ENCODE measurements at places on chromosomes 2 and 18.

DNA sequence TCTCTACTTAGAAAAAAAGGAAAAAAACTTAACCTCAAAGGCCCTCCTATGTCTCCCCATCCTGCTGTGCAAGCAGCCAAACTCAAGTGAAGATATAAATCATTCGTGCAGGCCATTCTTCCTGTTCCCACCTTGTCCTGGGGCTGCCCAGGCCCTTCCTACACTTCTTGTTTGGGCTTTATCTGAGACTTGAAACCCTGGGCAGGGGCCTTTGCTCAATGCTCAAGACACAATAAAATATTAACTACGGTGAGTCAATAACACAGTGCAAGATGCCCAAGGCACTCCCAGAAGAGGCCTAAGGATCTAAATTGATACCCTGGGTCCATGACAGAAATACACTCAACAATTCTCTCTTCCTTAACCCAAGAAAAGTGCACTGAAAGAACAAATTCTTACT is 67.6 kb downstream of the TBC1D8 start:
- no peak for DNase-seq

GRCh38 chr2:201070948-201071478 is 458 bp downstream of the HYCC2 start:
- DNase-seq: no peak

- no peak for DNase-seq
These were observed 24.5 kb upstream of the LPIN2 start for GRCh38 chr18:3037423-3037915.

DNA sequence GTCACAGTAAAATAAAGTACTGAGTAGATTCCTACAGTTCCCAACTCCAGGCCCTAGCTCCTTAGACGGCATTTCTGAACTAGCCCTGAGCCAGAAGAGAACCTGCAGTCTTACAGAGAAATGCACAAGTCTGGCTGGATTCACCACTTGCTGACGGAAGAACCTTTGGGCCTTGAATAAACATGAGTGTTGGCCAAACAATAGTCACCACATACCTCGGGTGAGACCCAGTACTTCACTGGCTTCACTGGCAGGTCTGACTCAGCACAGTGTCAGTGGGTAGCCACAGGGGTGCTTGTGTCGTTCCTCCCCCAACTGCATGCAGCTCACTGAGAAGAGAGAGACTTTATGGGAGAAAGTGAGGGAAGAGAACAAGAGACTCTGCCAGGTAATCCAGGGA is 88.9 kb downstream of the TMEM185B start:
- DNase-seq: no peak

DNA sequence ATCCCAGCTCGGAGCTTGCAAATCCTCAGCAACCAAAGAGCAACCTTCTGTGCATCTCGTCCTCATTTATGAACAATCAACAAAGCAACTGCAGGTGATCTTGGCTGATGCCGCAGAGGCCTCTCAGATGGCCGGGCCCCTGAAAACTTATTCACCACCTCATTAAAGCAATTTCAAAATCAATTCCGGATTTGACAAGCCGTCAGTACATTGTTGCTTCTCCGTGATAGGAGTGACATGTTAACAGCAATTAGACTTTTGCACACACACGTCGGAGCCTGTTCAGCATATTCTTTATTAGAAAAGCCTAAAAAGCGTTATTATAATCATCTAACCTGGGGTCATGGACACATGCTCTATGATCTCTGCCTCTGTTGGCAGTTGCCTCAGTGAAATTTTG is 183.1 kb upstream of the CXCR4 start:
- DNase-seq: no peak

DNA sequence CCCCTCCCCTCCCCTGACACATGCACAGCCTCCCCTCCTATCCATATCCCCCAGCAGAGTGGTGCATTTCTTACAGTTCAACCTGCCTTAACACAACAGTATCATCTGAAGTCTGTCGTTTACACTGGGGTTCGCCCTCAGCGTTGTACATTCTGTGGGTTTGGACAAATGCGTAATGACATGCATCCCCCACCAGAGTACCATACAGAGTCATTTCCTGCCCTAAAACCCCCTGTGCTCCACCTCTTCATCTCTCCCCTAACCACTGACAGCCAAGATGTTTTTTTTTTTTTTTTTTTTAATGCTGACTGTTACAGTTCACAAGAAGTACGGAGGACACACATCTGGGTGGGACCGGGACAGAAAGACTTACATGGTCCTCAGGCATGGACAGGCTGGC is 22.6 kb downstream of the POMC start:
- DNase-seq: no peak

GRCh38 chr2:71826299-71826698 is 321.4 kb downstream of the CYP26B1 start:
- no peak for DNase-seq

DNA sequence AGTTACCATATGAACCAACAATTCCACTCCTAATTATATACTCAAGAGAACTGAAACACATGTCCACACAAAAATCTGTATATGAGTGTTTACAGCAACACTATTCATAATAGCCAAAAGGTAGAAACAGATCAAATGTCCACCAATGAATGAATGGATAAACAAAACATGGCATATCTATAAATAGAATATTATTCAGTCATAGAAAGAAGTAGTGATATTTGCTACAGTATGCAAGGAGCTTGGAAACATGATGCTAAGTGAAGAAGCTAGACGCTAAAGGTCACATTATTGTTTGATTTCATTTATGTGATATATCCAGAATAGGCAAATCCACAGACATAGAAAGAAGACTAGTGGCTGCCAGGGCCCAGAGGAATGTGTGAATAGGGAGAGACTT is 92.0 kb downstream of the RTTN start:
- DNase-seq: no peak

DNA sequence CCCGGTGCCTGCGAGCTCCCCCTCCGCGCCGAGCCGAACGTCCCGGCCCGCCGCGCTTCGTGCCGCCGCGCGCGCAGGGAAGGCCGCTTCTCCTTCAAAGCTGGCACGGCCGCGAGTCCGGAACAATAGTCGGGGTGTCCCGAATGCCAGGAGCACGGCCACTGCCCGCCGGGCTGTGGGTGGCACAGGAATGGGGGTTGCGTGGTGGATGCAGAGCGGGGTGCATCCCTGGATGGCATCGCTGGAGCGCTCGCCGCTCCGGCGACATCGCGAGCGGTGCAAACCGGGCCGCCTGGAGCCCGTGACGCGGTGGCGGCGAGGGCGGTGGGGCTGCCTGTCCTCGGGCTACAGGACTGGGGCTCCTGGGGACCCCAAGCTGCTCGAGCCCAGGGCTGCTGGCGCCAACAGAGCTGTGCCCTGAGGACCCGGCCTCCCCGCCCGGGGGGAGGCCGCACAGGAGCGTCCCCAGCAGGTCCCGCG is 1.1 kb upstream of the SATB2 start:
- no peak for DNase-seq

- DNase-seq: no peak
These were observed 4.4 kb downstream of the ADCYAP1 start for GRCh38 chr18:908758-909724.

- no peak for DNase-seq
These were observed 40.5 kb downstream of the CYP20A1 start for GRCh38 chr2:203279288-203279687.

DNA sequence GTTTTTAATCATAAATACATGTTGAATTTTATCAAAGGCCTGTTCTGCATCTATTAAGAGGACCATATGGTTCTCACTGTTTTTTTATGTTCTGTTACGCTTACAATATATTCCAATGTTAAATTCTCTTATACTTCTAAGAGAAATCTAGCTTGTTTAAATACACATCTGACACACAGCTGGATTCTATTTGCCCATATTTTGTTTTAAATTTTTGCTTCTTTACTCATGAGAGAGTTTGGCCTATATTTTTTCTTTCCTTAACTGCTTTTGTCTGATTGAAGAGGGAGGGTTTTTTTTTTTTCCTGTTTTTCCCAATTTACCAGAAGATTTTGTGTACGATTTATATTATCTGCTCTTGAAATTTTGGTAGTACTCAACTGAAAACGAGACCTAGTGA is 34.9 kb downstream of the RNF144A start:
- no peak for DNase-seq

GRCh38 chr2:101231240-101231639 is 21.4 kb upstream of the CNOT11 start:
- no peak for DNase-seq

- DNase-seq: no peak
These were observed 27.4 kb upstream of the WIPF1 start for GRCh38 chr2:174624895-174625430.

GRCh38 chr2:85156153-85156552 is 23.0 kb downstream of the TCF7L1 start:
- DNase-seq: no peak

DNA sequence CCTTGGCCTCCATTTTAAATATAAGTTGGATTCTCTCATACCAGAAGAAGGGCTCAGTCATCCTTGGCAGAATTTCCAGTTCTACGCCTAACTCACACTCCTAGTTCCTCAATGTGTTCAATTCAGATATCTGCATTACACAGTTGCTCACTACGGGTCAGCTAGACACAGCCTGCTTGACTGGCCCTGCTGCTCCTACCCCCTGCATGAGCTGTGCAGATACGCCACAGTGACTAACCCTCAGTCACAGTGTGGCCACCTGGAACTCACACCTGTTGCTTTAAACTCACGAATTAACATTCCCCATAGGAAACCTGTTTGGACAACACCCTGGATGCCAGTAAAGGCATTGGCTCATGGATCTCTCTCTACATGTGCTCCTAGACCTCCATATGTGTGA is 429.6 kb downstream of the NCKAP5 start:
- DNase-seq: no peak

DNA sequence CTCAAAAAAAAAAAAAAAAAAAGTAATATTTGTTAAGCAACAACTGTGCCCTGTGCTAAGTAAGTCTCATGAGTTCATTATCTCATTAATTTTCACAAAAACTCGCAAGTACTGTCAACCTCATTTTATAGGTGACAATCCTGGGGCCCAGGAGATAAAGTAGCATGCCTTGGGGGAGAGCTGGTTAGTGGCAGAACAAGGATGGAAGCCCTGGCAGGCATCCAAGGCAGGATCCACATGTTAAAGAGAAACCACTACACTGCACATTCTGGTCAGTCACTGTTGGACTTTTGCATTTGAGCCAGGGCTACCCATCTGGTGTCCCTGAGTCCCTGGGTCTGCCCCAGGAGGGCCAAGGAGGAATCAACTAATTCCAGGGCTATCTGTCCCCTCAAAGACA is 54.6 kb downstream of the ZFP36L2 start:
- DNase-seq: no peak

- DNase-seq: no peak
These were observed 322.2 kb downstream of the RDH14 start for GRCh38 chr2:18238209-18238608.

GRCh38 chr2:144517866-144518747 is 1.8 kb downstream of the ZEB2 start:
- DNase-seq: no peak

DNA sequence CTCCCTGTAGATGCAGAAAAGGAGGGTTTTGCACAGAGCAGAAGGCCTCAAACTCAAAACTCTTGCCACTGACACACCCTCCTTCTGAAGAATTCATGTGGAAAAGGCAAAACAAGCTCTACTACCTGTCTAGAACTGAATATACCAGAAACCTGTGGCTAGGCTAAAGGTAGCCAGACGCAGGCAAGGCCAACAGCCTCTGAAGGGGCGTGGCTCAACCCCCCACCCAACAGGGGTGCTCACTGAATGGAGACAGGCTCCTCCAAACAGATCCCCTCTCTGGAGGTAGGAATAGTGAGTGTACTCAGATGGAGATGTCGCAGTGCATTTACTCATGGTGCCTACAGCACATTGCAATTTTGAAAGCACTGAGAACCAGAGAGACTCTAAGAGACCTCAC is 3.0 kb upstream of the STK17B start:
- no peak for DNase-seq
